ENCODE measurements at places on chromosomes 4 and X.

DNA sequence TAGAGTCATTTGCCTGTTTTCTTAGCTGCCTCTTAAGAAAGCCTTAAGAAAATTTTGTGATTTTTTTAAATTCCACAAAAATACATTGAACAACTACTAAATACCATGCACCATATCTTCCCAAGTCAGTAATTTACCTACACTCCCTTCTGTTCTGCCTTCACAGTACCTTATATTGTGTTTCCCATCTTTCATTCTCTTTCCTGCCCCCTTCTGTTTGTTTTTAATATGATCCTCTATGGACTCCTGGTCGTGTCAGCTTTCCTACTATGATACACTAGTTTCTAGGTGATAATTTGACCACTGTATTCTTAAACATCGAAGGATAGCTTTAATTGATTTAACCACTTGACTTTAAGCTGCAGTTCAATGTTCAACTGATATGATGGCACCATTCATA is 297.7 kb upstream of the HAND2 start:
- peak; percentile 2 for DNase-seq

DNA sequence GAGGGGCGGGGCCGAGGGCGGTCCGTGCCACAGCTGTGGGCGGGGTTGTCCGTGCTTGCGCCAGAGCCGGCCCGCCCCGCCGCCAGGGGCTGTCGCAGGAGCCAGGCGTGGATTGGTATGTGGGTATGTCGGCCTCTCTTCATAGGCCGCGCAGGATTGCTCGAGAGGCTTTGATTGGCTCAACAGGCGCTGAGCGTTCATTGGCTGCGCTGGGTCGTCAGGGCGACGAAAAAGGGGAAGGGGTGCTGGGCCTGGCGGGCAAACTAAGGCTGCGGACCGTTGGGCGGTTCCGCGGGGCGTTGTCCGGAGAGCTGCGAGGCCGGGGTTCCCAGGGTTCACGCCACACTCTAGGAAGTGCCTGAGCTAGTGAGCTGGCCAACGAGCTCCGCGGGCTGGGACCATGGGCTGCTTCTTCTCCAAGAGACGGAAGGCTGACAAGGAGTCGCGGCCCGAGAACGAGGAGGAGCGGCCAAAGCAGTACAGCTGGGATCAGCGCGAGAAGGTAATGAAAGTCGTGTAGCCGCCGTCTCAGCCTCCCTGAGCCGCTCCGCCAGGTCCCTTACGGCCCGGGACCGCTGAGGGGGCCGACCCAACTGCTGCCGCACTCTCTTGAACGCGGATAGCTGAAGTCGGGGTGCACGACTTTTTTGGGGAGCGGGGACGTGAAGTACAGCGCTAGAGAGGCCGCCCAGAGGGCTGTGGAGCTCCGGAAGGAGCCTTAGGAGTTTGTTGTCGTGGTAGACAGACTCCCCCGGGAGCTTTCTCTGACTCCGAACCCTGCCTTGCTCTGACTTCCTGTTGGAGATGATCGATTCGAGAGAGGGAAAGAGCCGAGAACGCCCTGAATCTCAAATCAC is at the start of gene RP2:
Gene RP2, plus strand, starts transcription at position 343 of the 857 bp plus-strand sequence. Its CDS starts 58 bp downstream, at position 401.
- DNase-seq: peak; percentile 99

DNA sequence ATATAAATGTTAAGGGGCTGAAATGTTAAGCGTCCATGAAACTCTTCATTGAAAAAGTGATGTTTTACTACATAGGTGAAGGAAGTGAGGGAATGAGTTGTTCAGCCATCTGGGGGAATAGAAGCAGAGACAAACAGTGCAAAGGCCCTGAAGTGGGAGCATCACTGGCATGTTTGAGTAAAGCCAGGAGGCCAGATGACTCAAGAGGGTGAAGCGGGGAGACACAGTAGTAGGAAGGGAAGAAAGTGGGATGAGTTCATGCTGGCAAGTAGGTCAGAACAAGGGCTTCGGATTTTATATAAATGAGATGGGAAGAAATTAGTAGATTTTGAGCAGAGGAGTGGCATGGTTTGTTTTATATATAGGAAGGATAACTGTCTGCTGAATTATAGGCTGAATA is 112.5 kb upstream of the MAP9 start:
- DNase-seq: no peak

DNA sequence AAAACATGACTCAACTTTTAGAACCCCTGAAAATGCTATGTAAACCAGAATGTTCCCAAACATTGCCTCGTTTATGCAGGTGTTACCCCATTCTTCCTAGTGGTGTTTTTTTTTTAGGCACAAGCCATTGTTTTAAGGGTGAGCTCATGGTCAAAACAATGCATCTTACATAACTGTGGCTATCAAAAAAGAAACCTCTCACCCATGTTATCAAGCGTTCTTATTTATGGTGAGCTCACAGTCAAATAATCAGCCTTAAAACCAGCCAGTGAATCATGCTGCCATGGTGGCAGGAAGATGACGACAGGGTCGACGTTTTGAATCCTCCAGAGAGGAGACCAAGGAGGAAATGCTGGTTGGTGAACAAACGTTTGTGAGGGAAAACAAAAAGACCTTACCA is 195.2 kb downstream of the KDR start:
- DNase-seq: no peak

DNA sequence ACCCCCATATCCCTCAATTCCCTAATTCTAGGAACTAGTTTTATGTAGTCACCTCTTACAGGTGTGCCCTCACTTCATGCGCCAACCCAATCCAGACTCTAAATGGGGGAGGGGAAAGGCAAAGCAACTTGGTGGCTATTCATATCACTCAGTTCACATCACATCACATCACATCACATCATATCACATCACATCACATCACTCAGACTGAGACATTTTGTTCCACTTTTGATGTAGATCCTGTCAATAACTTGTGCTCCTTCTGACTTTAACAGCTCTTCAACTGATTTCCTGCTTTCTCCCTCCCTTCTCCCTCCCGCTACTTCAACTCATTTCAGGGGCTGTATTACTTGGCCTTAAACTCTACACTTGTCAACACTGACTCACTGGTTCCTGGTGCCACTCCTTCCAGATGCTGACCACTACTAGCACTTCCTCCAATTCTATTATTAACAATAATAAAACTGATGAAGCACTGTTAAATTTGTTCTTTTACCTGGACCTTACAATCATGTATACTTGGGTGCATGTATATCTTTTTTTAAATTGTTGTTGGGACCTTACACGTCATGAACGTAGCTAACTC is 29.1 kb upstream of the PLS3 start:
- DNase-seq: no peak

- peak; percentile 30 for DNase-seq
Measured at GRCh38 chrX:49627086-49627777, 28.4 kb downstream of the GAGE1 start.

- no peak for DNase-seq
Measured at GRCh38 chr4:141009129-141009528, 124.1 kb downstream of the RNF150 start.

Measured in KBM-7 (cell line).